ENCODE measurements at places on chromosomes 11 and 22. TPM values are rescaled to one million over a fixed set of nuclear protein-coding genes. Genes with fewer than 3 reads are reported as not detected.

DNA sequence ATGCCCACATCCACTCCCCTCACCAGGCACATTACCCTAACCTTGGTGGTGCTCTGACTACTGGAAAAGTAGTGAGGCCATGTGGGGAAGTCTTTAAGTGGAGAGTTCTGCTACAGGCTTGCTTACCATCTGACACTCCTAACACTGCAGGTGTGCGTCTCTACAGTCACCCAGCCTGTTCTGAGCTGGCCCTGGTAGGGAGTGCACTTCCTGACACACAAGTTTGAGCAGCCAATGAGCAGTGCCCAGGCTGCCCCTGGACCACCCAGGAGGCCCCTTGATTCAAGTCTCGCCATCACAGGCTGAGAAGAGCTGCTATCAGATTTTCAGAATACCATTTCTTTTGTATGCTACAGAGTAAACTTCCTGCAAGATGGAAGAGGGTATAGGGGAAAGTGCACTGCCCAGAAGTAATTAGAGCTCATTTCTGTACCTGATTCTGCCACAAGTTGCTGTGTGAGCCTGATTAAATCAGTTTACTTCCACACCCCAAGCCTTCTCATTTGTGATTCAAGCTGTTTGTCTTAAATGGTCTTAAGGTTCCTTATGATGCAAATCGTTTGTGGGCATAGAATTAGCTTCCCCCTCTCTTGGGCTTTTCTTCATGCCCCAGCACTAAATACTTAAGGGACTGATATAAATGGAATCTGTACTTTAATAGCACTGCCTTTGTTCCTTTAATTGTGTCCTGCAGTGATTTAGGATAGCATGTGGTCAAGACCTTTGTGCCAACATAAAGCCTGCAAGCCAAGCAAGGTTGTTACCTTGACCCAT is 22.2 kb downstream of the OPCML start:
- DNase-seq, result peak; percentile 2

Gene GRM5
- 0.06 TPM for total RNA-seq

Gene P4HA3
- 1.0 TPM for total RNA-seq

Gene IGSF22
- 4.9 TPM for total RNA-seq

Gene APOL5
- total RNA-seq, result not detected

Data from mucosa of gallbladder (tissue), 1 donor.